ENCODE measurements at places on chromosomes 13 and 19. TPM values are rescaled to one million over a fixed set of nuclear protein-coding genes. Genes with fewer than 3 reads are reported as not detected.

DNA sequence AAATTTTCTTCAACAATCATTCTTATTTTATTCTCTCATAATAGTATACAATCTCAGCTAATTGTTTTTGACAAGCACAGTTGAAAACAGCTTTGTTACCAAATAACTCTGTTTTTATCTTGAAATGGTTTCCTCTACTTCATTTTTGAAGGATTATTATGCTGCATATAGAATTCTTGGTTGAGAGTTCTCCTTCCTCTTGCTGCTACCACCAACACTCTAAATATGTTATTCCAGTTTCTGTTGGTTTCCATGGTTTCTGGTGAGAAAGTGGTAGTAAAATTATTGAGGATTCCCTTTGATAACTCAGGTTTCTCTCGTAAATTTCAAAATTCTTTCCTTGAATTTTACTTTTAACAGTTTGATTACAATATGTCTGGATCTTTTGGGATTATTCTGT, 1725.9 kb downstream of the PCDH9 start:
- no peak for DNase-seq

THAP8 gene
- polyA plus RNA-seq, result 8.1 TPM

DNA sequence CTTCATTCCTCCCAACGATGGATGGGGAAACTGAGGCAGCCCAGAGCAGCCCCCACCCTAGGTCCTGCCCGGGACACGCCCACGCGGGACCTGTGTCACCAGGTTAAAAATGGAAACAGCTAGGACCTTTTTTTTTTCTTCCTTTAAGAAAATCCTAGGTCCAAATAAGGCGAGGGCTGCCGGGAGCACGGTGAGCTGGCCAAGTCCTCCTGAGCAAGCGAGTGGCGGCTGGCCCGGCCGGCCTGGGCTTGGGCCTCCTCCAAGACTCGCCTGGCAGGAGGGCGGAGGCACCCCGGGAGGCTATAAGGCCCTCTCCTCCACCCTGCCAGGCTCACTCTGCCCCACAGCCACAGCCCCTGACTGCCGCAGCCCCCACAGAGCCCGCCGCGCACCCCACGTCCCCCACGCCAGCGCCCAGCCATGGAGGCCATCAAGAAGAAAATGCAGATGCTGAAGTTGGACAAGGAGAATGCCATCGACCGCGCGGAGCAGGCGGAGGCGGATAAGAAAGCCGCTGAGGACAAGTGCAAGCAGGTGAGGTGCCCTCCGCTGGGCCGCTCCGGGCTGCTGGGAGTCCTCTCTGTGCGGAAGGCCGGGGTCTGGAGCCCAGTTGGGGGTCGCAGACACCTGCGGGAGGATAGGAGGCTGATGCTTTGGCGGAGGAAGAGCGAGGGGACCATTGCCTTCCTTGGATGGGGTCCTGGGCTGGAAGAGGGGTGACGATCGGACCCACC, 8.9 kb upstream of the TPM4 start:
- DNase-seq, result peak; percentile 36

DNA sequence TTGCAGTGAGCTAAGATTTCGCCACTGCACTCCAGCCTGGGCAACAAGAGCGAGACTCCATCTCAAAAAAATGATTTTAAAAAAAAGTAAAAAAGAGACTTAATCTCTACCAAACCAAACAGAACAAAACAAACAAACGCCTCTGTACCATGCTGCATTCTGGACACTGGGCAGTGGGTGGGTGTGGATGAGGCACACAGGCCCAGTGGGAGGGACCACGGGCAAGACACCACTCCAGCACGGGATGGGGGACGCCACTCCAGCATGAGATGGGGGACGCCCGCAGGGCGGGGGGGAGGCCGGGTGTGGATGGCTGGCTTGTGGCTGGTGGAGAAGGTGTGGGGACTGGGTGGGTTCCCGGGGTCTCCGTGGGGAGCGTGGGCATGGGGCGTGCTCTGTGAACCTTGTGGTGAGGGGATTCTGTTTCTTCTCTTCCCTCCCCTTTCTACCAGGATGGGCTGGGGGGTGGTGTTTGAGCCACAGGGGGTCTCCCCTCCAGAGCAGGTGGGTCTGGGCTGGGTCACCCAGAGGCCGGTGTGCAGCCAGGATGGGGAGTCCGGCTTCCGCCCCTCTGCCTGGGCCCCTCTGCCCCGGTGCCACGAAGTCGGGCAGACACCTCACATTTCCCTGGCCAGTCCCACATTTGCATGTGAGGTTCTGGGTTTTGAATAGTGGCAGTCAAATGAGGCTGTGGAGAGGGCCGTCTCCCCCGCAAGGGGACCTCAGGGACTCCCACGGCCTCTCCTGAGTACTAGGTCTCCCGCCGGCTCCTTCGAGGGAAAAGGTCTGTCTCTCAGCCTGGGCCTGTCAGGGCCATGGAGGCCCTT, 23.9 kb upstream of the MATK start:
- no peak for DNase-seq

- no peak for DNase-seq
Measured at GRCh38 chr13:113005076-113005865, 36.3 kb downstream of the MCF2L start.

SLC7A9 gene
- 0.18 TPM for polyA plus RNA-seq

- DNase-seq, result no peak
Measured at GRCh38 chr19:8244442-8244841, 35.3 kb downstream of the CERS4 start.

GRCh38 chr13:28094306-28094705, 6.1 kb downstream of the FLT3 start:
- DNase-seq, result no peak

DNA sequence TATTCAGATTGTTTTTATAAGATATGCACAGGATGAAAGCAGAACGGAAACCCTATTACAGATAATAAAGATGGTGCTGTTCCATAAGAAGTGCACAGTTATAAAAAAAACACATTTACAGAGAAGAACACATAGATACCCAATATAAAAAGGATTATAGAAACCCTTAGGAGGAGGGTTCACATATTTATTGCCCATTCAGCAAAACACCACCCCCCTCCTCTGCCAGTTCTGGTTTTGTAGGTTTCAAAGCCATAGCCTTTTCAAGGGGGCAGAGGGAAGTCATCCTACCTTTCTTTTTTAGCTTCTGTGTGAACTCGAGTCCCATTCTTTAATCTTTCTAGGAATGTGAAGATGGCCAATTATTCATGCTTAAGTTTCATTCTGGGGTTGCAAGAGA, 511.2 kb downstream of the GPC5 start:
- no peak for DNase-seq

ZNF71 gene
- 8.4 TPM for polyA plus RNA-seq

REX1BD gene
- polyA plus RNA-seq, result 38.8 TPM

ZNF154 gene
- 8.9 TPM for polyA plus RNA-seq

GRCh38 chr13:40792284-40793051, 3.1 kb downstream of the SLC25A15 start:
- DNase-seq, result no peak

DNA sequence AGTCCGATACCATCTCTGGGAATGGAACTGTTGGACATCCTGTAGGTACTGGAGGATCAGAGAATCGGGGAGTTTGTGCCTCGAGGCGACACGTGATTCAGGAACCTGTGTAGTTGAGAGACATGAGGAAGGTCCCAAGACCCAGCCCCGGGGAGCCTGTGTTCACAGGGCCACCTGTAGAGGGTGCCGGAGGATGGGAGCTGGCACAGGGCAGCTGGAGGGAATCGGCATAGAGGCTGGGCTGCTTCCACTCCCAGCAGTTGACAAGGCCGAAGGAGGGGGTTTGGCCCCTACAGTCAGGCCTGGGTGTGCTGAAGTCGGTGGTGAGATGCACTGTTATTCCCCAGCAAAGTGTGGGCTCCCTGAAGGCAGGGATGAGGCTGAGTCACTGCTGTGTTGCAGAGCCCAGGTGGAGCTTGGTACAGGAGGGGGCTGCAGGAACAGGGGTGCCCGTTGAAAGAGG, 2.5 kb upstream of the ISYNA1 start:
- peak; percentile 31 for DNase-seq

ZNF564 gene
- 4.2 TPM for polyA plus RNA-seq

GRCh38 chr13:104253063-104253680, 1187.0 kb upstream of the SLC10A2 start:
- peak; percentile 9 for DNase-seq

PSG3 gene
- polyA plus RNA-seq, result 0.13 TPM

CABP5 gene
- not detected for polyA plus RNA-seq

- no peak for DNase-seq
Measured at GRCh38 chr19:12647490-12648071, 19.0 kb downstream of the MAN2B1 start.

GRCh38 chr13:80000684-80001509, 340.0 kb downstream of the SPRY2 start:
- no peak for DNase-seq

GRCh38 chr13:110306340-110306959, 507 bp downstream of the COL4A1 start:
- DNase-seq, result peak; percentile 83

DNA sequence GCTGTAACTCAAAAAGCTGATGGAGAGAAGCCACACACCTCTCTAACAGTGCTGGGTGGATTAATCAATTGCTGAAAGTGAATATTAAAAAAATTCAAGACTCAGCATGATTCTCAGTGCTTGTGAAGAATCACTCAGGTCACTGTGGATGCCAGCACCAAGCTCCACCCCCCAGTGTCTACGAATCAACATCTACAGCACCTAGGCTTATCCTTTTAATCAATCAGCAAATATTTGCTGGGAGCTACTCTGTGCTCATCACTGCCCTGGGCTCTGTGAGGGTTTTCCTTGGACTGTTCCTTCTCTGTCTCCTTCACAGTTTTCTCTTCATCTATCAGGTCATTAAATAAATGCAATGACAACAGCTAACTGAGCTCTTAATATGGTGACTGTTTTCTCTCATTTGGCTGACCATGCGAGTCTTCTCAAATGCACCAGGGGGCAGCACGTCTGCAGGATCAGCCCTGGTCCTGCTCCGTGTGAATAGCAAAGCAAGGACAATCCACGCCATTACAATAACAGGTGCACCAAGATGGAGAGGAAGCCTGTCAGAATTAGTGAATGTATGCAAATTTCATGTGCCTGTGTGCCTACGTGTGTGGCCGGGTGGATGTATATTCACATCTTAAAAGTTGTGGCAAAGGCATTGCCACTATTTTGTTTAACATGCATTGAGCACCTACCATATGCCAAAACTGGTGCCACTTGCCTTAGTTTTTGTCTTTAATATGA, 14.6 kb upstream of the C13orf42 start:
- peak; percentile 58 for DNase-seq

POLR1D gene
- 108 TPM for polyA plus RNA-seq

DNA sequence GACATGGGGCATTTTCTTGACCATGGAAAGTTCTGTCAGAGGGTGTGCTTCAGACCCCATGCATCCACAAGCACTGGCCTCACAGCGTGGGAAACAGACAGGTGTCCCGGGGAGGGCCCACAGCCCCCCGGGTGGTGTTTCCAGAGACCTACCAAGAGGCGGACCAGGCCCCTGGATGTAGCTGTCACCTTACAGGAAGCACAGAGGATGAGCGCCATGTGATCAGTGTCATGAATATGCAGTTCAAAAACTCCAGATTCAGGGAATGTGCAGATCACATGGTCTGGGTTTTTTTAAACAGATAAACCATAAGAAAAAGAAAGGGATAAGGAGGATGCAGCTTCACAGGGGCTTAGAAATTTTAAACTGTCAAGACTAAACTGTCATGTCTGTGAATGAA, 61.0 kb upstream of the SPATA13 start:
- DNase-seq, result no peak

DNA sequence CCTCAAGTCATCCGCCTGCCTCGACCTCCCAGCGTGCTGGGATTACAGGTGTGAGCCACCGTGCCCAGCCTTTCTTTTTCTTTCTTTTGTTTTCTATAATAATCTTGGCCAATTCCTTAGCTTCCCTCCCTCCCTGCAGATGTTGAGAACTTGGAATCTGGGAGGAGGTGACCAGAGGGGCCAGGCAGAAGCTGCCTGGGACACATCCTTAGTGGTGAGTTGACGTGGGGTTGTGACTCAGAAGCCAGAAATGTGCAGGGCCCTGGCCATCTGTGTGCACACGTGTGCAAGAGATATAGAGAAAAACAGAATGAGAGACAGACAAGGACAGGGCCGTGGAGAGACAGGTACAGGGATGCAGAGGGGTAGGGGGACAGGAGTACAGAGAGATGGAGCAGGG, 154.3 kb downstream of the SIPA1L3 start:
- DNase-seq, result peak; percentile 39

APLP1 gene
- polyA plus RNA-seq, result 10.3 TPM

DNA sequence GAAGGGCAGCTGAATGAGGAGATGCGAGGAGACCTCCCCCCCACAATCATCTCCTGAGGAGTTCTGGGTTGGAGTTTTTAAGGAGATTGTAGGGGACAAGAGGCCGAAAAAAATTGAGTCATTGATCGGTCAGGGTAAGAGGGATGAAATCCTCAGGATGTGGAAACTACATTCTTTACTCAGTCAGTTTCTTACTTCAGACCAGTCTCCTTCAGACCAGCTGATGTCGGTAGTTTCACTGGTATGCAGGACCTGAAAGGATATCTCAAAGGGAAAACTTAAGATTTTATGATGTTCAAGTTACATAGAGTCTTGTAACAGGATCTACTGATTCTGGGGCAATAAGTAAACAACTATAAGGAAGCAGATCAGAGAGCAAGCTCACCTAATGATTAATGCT, 51.7 kb upstream of the RFXAP start:
- no peak for DNase-seq

DNA sequence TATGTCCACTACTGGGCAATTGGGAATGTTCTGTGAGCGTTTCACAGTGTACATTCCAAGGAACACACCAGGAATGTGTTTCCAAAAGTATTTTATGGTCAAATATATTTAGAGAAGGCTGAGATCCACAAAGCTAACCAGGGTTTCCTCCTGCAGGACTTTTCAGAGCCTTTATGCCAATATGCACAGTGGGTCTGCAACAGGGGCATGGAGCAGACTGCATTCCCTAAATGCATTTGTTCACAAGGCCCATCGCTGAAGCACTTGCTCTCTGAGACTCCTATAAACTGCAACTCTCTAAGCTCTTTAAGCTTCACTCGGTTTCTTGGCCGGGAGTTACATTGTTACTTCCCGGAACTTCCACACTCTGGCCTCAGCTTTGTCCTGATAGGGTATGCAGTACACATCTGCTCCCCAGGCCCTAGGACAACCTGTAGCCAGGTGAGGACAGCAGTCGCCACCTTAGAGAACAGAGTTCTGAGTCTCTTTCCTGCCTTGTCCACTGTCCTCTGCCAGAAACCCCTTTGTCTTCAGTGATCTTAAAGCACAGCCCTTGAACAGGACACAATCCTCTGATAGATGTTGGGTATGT, 33.5 kb downstream of the FBN3 start:
- no peak for DNase-seq

DNA sequence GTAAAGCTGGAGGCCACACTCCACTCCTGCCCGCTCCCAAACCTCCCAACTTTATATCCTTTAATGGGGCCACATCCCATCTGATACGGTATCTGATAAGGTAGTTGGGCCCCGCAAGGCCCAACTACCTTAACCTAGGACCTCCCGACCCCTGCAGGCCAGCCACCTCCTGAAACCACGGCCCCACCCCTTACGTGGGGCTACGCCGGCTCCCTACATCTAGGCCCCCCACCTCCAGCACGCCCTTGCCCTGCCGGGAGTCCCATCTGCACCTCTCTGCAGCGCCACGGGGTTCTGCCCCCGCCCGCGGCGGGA, 2.2 kb downstream of the IGFLR1 start:
- DNase-seq, result no peak

DNA sequence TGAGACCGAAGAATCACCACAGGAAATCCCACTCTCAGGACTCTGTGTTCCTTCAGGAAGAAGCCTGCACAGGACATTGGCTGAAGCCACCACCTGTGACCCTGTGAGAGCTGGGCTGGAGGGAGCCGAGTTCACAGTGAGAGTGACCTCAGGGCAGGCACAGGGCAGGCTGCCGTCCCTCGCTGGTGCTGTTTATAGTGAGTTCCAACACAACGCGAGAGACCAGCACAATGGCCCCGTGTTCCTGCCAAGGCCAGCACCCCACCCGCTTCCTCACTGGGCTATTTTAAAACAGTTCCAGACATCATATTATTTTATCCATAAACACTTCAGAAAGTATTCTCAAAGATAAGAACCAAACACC, 18.4 kb upstream of the GAS6 start:
- no peak for DNase-seq
